ENCODE measurements at places on chromosomes 16 and 17. TPM values are rescaled to one million over a fixed set of nuclear protein-coding genes. Genes with fewer than 3 reads are reported as not detected.

- no peak for DNase-seq
Measured at GRCh38 chr17:18043491-18043890, 4.3 kb downstream of the GID4 start.

DNA sequence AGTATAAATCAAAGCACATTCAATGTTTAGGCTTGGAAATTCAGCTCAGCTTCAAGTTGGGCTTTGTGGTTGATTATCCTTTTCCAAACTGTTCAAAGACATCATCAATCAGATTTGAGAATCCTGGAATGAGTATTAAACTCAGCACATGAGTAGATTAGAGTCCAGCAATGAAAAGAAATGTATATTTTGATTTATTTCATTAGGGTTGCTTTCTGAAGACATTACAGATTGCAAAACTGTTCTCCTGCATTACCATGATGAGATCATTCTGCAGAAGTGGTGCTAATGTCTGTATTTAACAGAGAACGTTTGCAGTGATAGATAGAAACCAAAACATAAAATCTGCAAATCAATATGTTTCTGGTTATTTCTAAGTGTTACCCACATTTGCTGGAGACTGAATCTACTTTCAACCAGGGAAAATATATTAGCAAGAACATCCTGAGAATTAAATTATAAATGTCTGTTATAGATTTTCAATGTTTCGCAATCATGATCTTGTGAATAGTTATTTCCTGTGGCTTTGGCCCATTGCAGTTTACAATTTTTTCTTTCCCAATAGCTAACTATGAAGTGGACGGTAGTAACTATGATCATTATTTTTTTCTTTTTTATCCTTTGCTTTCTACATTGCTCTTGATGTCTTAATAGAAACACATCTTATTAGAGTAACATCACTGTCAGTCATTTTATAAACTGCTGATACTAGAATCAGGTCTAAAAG is 1125.7 kb upstream of the GOT2 start:
- no peak for DNase-seq

GRCh38 chr17:50672831-50673551 is 34.7 kb downstream of the ANKRD40 start:
- no peak for DNase-seq

TSNAXIP1 gene
- total RNA-seq, result 0.52 TPM

DNA sequence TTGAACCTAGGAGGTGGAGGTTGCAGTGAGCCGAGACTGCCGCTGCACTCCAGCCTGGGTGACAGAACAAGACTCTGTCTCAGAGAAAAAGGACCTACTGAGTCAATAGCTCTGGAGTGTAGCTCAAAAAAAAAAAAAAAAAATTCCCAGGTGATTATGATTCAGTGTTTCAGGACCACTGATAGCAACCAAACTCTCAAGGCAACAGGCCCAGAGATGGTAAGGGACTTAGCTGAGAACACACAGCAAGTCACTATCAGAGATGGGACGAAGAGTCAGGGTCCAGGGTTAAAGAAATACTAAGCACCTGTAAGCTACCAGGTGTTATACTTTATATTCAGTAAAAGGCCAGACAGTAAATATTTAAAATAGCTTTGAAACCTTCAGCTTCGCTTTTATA is 335.3 kb downstream of the XYLT1 start:
- no peak for DNase-seq

PKMYT1 gene
- total RNA-seq, result 120 TPM

DNA sequence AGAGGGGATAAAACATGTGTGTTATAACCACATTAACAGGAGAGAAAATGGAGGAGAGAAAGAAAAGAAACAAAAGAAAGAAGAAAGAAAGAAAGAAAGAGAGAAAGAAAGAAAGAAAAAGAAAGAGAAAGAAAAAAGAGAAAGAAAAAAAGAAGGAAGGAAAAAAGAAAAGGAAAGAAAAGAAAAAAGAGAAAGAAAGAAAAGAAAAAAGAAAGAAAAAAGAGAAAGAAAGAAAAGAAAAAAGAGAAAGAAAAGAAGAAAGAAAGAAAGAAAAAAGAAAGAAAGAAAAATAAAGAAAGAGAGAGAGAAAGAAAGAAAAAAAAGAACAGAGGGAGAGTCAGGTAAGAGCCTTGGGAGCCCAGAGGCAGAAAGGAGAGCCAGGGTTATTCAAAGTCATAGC is 446.6 kb upstream of the ASIC2 start:
- DNase-seq, result no peak

- no peak for DNase-seq
Measured at GRCh38 chr17:61384354-61384691, 15.3 kb upstream of the TBX2 start.

- DNase-seq, result no peak
Measured at GRCh38 chr16:19021747-19022146, 38.0 kb downstream of the TMC7 start.

FBXW10B gene
- not detected for total RNA-seq

- DNase-seq, result no peak
Measured at GRCh38 chr17:28763804-28764266, 20.0 kb downstream of the TRAF4 start.

DNA sequence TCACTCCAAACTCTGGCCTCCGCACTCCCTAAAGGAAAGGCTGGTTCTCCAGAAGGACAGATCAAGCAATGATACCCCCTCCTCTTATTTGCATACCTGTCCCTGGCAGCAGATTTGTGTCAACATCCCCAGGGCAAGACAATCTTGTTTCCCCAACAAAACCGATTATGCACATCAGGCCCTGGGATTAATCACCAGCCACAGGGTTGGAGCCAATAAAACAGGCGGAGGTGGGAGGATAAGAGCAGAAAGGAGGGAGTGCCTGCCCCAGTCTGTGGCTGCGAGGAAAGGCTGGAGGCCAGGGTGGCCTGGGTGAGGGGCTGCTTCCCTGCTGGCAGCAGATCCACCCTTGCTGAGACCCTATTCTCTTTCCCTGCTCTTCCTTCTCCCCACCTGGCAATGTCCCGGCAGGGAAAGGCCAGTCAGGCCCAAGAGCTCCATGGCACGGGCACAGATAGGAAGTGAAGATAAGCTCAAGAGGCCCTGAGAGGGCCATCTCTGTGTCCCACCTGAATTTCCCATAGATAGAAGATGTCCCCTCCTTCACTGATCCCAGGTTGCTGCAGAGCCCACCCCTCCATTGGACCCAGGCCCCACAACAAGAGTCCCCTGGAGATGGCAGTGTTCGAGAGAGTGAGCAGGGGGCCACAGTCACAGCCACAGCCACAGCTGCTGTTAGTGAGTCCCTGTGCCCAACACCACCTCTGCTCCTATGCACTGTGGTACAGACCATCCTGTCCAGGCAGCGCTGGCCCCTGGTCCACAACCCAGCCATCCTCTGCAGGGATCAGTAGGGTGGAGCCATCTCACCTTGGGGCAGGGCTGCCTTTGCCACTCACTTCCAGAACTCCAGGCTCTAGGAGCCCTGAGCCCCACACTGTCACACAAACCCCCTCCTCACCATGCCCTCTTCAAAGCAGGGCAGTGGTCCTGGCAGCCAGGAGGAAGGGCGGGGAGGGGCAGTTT is 137.5 kb downstream of the SDK2 start:
- no peak for DNase-seq

DNA sequence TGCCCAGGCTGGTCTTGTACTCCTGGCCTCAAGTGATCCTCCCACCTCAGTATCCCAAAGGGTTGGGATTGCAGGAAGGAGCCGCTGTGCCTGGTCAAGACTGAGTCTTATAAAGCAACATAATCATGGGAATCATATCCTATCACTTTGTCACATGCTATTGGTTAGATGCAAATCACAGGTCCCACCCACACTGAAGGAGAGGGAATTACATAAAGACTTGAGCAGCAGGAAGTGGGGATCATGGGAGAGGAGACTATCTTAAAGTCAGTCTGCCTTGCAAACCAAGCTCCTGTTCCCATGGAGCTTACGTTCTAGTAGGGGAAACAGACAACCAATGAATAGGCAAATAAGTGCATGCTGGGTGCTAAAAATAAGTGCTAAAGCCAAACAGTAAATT is 28.3 kb upstream of the TENT4B start:
- no peak for DNase-seq

CALB2 gene
- total RNA-seq, result 0.12 TPM

- no peak for DNase-seq
Measured at GRCh38 chr17:1035546-1036170, 38.7 kb downstream of the TIMM22 start.

GRCh38 chr17:67993998-67994361 is 2.3 kb downstream of the C17orf58 start:
- DNase-seq, result no peak

SRCIN1 gene
- 0.07 TPM for total RNA-seq

DNA sequence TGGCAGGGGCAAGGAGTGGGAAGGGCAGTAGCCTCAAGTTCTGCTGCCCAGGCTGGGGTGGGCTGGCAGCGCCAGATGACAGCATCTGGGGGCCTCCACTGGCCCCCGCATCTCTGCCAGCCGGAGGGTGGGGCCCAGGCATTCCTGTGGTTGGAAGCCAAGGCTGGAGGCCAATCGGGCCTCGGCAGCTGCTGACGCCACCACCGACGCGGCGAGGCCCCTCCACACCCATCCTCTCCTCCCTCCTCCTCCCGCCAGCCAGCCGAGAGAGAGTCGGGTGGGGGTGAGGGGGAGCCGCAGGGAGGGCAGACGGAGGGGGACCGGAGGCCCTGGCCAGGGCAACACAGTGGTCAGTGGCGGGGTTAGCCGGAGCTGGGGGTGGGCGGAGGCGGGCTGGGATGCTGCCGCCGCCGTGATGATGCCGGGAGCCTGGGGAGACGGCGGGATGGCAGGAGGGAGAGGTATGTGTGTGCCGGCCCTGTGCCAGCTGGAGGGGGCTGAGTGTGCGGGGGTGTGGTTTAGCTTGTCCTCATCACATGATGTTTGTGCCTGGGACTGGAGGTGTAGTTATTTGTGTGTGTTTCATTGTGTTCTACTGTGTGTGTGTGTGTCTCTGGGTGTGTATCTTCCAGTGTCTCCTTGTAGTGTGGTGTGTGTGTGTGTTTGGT is 36.6 kb downstream of the ARHGAP23 start:
- DNase-seq, result no peak

DNA sequence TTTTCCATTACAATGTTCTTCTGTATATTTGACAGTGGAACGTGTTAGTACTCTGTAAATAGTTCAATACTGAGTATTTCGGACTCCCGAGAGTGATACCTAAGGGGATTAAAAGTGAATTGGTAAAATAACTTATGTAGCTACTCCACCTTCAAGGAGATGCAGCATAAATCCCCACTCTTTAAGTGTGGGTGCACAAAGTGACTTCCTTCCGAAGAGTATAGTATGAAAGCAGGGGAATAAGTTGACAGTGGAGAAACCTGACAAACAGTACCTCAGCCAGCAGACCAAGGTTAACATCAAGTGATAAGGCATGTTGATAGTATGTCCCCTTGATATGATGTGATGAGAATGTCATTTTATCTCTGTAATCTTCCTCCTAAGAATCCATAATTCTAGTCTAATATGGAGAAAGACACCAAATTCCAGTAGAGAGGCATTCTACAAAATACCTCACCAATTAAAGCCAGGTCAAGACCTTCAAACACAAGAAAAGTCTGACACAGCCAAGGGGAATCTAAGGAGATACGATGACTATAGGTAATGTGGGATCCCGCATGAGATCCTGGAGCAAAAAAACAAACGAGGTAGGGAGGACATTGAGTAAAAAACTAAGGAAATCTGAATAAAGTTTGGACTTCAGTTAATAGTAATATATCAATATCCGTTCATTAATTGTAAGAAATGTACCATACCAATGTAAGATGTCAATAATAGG is 1.8 kb upstream of the ZPBP2 start:
- DNase-seq, result no peak

RNFT1 gene
- 15.1 TPM for total RNA-seq

TSPAN10 gene
- 0.14 TPM for total RNA-seq

- DNase-seq, result no peak
Measured at GRCh38 chr16:28321700-28322411, 29.5 kb downstream of the SBK1 start.

GRCh38 chr17:78697554-78698343 is 84.3 kb downstream of the CYTH1 start:
- no peak for DNase-seq

DNA sequence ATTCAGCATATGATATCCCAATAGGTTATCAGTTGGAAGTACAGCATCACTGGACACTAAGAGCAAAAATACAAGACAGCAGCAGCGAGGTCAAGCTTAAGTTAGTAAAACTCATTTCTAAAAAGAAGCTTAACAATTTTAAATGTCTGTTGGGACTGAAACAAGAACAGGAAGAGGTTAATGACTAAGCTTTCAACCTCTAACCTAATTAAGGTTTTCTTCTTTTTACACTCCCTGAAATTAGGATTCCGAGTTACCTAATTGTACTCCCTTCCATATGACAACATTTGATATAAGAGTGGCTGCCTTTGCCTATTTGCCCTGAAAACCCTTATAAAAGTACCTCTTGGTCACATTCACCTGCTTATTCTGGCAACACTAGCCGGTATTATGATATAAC is 34.3 kb downstream of the CPSF4L start:
- no peak for DNase-seq

DNA sequence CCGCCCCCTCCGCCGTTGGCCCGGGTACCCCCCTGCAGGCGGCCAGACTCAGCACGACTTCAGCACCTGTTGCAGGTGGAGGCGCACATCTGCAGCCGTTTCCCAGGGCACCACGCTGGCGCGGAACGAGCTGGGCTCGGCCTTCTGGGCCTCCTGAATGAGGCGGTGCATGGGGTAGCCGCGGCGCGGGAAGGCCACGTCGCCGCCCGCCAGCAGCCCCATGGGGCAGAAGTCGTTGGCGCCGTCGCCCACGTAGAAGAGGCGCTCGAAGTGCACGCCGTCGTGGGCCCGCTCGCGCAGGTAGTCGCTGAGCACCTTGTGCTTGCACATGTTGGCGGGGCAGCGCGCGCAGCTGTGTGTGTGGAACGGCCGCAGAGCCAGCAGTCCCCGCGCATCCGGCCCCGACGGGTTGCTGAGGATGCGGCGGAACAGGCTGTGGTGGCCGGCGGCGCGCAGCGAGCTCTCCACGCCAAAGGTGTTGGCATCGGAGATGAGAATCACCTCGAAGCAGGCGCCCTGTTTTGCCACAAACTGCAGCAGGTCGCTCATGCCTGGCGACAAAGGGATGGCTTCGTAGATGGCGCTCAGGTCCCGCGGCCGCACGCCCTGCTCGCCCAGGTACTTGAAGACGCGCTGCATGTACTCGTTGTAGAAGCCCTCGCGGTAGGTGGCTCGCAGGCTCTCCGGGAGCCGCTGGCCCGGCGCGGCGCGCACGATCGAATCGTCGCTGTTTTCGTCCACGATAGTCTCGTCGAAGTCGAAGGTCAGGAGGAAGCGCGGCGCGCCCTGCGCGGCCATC is 6.2 kb downstream of the PHOSPHO1 start:
- DNase-seq, result no peak

PRSS27 gene
- total RNA-seq, result 0.29 TPM

- DNase-seq, result no peak
Measured at GRCh38 chr17:34068571-34068970, 186.5 kb upstream of the CCL2 start.

DNA sequence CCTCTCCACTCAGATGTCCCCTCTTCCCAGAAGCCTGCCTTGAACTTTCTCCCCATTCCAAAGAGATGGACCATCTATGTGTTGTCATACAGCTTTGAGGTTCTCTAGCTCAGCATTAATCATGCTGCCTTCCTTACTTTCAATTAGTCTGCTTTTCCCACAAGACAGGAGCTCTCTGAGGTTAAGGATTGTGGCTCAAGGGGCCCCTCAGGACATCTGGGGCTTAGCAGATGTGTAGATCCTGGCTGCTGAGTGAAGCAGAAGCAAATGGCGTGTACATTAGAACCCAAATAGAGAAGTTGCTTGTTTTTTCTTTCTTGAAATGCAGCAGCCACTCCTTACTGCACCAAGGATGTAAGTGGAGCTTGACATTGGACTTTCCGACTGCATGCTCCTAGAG is 330.5 kb upstream of the TNRC6C start:
- no peak for DNase-seq

- no peak for DNase-seq
Measured at GRCh38 chr16:7363422-7364417, 31.1 kb downstream of the RBFOX1 start.

- no peak for DNase-seq
Measured at GRCh38 chr17:73141411-73141810, 23.4 kb upstream of the SSTR2 start.

CDK5R1 gene
- 8.0 TPM for total RNA-seq
